ENCODE measurements at places on chromosomes 7 and 10.

- no peak for DNase-seq
These were observed 52.9 kb upstream of the CACNB2 start for GRCh38 chr10:18087355-18087754.

- no peak for DNase-seq
These were observed 3.4 kb upstream of the KMT2E start for GRCh38 chr7:105010504-105011130.

- no peak for DNase-seq
These were observed 48.7 kb downstream of the C1GALT1 start for GRCh38 chr7:7231000-7231399.

DNA sequence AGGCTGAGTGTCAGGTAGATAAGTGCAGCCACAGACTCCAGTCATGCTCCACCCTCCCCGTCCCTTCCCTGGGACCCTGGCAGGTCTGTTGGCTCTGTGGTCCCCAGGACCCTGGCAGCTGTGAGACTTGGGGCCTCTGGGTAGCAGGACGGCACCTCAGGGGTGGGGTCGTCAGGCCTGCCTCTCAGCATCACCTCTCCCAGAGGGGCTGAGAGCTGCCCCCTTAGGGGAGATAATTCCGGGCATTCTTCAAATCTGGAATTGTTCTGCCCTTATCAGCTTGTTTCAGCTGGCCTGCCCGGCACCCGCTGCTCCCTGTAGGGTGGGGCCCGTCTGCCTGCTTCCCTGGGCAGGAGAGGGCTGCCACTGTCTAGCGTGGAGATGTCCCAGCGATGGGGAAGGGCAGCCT, 23.3 kb downstream of the PODXL start:
- no peak for DNase-seq

- DNase-seq: peak; percentile 80
These were observed 44.6 kb upstream of the ANAPC16 start for GRCh38 chr10:72171175-72171630.

- no peak for DNase-seq
These were observed 193.9 kb downstream of the NXPH1 start for GRCh38 chr7:8627325-8627724.

DNA sequence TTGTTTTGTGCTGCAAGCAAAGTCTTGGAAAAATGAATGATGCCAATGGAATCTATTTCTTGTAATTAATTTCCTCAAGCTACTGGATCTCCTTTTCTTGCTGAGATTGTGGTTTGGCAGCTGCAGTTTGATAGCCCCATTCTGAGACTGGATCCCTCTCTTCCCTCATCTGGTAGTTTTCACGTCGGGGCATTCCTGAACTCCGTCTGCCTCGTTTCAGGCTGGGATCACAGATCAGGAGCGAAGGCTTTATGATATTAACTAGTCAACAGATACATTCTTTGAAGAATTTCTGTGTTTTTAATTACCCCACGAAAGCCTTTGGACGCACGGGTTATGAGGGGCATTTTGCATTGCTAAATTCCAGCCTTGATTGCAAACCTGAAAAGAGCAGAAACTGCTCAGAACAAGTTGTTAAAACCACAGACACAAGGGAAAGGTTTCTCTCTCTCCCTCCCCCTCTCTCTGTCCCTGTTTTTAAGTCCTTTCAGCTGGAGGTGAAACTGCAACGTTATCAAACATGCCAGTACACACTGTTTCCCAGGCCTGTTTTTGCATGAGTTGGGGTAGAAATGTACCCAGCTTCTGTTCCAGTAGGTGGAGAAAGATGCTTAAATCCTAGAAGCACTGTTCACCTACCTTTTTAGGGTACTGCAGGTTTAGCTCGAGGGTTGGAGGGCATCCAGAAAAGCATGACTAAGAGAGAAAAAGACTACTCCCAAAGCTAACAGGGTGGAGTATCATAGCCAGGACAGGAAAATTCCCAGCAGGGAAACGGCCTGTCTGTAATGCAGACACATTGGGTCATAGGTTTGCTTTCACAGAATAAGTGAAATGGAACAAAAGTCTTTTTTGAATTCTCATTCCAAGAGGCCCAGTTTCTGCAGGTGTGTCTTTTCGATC, 124.3 kb downstream of the CUX1 start:
- peak; percentile 78 for DNase-seq

DNA sequence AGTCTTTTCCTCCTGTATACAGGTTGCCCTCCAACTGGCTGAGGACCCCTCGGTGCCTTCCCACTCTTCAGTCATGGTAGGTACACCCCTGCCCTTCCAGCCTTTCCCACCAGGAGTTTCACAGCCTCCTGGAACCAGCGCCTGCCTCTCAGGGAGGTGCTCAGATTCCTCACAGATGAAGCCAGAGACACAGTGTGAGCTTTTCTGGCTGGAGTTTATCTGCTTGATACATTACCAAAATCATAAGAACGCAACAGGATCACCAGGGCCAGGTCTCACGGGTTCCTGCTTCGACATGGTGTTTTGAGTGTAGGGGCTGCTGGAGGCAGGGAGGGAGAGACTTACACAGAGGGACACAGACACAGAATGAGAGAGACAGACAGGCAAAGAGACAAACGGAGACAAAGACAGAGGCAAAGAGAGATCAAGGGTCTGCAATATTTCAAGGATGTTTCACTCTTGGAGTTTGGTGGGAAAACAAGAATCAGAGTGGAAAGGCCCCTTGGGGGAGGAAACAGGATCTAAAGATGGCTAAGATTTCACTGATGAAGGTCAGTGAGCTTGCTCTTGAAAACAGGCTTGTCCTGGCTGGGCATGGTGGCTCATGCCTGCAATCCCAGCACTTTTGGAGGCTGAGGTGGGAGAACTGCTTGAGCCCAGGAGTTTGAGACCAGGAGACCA, 6.5 kb upstream of the INMT start:
- DNase-seq: no peak

DNA sequence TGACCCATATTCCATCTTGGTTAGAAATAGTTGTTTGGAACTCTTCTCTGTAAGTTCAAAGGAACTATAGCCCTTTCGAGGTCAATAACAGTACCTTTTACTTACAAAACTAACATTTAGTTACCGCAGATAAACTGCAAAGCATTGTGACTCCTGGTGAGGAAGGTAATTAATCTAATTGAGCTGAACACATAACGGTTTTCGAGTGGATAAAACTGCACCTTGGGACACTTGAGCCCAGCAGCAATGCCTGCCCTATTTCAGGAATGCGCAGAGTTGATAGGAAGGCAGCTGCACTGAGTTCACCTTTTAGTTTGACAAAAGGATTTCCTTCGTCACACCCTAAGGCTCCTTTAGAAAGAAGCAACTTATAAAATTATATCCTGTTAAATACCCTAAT, 75.4 kb downstream of the JAZF1 start:
- no peak for DNase-seq
